ENCODE measurements at places on chromosomes 4 and X.

GRCh38 chr4:102678107-102678506 lies 82.7 kb downstream of the MANBA start:
- DNase-seq = no peak

GRCh38 chr4:156654410-156654809 lies 317.2 kb downstream of the PDGFC start:
- DNase-seq = no peak

GRCh38 chr4:73432169-73433000 lies 3.6 kb upstream of the AFP start:
- DNase-seq = no peak

- no peak for DNase-seq
Measured at GRCh38 chr4:105520819-105521790, 31.3 kb upstream of the ARHGEF38 start.

DNA sequence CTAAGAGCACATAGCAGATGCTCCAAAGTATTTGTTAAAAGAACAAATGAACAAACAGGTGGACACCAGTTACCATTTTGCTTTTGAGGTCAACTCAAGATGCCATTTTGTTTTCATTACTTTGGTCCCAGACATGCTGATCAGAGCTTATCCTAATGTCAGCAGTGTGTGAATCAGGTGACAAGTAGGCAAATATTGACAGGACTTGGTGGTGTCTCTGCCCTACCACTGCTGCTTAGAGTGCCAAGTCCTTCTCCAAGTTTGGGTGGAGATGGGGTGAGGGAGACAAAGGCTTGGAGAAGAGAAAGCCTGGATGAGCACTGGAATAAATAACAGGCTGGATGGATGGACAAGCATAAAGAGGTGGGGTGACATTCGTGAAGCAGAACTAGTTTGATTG lies 38.7 kb downstream of the MID1IP1 start:
- no peak for DNase-seq

DNA sequence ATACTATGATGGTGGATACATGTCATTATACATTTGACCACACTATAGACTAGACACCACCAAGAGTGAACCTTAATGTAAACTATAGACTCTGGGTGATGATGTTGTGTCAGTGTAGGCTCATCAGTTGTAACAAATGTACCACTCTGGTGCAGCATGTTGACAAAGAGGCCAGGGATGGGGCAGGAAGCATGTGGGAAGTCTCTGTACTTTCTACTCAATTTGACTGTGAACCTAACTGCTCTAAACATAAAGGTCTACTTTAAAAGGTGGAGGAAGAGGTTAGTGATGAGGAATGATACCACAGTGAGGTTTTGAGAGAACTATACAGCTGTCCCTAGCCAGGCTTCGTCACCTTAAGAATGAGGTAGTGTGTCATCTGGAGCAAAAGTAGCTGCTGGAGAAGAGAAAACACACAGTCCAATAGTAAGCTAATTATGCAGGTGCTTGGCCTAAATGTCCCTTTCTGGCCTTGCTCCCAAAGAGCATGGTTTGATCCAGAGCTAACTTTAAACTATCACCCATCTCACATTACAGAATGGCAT lies 38.4 kb downstream of the GRSF1 start:
- no peak for DNase-seq

GRCh38 chr4:38161208-38162113 lies 201.3 kb downstream of the PTTG2 start:
- no peak for DNase-seq

DNA sequence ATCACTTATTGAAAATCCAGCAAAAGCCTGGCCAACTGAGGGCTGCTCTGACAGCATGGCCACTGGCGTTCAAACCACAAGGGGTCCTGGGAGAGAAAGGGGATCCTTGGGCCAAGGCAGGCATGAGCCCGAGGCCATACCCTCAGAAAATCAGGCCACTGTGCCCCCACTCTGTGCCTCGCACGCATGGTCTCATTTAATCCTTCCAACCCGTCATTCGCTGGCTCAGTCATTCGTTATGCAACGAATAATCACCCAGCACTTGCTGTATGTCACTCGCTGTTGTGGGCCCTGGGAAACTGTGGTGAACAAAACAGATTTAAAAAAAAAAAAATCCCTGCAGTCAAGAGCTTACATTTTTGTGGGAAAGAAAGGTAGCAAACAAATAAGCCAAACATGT lies 112.7 kb downstream of the BCOR start:
- DNase-seq = no peak

GRCh38 chr4:114494246-114494803 lies 104.3 kb upstream of the UGT8 start:
- DNase-seq = no peak

DNA sequence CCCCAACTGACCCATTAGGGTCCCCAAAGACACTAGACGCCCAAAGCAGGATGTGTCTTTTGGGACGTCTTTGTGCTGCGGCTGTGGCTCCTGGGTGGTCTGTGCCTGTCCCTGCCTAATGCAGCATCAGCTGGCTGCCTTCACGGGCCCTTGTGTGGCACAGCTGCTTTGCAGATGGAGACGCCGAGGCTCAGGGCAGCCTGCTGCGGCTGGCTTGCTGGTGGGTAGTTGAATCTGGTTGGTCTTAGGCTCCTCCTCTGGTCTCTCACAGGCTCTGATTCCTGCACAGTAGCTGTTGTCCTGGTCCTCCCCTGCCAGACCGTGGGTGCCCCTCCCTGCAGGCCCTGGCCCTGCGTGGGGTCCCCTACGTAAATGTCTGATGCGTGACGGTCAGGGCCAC lies 8.1 kb downstream of the CPZ start:
- no peak for DNase-seq
